ENCODE measurements at places on chromosomes 7 and 10.

DNA sequence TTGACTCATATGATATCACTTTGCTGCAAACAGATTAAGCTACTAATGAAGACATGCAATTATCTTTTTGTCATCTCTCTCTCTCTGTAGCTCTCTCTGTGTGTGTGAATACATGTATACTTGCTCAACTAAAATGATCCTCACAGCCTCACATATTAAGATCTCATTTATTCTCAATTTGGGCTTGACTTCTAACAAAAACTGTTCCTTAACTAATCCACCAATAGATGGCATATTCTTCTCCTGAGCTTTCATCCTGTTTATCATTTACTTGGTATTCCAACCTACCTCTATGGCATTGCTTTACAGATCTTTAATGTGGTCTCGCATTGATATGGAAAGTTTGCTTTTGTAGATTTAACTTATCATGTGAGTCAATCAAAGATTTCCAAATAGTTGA lies 540.4 kb downstream of the CNTNAP2 start:
- DNase-seq: no peak

DNA sequence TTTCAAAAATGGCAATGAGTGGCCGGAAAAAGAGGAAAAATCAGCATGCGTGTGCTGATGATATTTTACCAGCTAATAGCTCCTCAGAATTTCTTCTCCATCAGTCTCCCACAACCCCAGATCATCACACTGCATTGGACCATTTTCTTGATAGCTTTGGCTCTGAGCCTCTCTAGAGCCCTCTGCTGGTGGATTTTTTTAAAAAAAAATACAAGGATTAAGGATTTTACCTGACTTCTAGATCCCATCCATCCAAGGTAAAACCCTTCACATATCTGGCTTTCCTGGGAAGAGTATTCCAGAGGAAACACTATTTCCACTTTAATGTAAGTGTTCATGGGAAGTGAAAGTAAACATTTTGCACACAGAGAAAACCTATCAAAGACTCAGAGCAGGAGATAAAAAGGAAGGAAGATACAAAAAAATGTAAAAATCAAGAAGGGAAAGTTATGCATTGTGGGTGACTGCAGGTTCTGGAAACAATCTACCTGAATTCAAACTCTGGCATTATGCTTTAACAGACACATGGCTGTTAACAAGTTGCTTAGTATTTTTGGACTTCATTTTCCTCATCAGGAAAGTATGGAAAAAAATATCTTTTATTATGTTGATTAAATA lies 380.9 kb downstream of the LRRTM3 start:
- no peak for DNase-seq

DNA sequence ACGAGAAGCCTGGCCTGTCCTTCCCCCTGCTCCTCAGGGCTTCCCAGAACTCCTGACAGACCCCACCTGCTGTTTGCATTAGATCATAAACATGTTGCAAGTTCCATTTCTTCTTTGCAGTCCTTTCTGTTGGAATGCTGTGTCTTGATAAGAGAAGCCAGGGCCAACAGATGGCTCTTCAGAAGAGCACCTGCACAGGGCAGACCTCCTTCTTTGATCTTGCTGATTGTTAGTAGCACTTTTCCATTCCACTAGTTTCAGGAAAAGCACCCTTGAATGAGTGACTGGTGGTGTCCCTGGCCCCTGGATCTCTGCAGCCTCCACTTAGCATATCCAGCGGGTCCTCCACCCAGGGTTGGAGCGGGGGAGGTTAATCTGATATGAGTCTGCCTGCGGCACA lies 243.2 kb downstream of the GFRA1 start:
- no peak for DNase-seq

DNA sequence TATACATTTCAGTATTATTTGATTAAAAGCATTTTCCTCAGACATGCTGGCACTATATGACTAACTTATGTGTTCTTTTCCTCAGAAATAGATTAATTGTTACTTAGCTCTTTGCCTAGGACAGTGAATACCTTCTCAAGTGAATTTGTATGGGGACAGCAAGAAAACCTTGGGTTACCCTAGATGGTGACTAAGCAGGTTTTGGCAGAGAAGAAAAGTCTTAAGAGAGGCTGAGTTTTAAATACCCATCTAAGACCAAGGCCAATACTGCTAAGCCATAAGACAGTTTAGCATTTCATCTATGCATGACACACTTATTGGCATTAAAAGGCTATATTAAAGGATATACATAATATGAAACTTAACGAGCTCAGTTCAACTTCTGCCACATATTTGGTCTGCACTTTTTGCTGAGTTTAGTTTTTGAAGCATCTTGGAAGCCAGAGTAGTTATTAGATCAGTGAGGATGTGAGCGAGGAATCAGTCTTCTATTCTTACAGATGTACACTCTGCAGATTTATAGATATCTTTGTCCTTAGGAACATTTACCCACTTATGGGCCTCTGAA lies 54.6 kb upstream of the FAM3C start:
- no peak for DNase-seq

GRCh38 chr10:103847909-103848468 lies 7.4 kb downstream of the SH3PXD2A start:
- DNase-seq: no peak

DNA sequence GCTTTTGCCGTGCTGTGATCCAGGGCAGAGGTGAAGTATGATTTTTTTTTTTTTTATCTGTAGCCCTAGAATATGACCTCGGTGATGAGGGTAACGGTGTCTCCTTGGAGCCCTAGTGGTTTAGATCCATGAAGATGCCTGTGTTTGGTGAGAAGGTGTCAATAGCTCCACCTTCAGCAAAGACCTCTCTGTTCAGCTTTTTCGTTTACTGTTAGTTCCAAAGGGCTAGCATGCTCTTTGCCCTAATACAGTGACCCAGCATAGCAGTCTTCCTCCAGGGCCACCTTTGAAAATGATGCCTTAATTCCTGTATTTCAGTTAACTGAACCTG lies 746 bp upstream of the MRPS16 start:
- no peak for DNase-seq

DNA sequence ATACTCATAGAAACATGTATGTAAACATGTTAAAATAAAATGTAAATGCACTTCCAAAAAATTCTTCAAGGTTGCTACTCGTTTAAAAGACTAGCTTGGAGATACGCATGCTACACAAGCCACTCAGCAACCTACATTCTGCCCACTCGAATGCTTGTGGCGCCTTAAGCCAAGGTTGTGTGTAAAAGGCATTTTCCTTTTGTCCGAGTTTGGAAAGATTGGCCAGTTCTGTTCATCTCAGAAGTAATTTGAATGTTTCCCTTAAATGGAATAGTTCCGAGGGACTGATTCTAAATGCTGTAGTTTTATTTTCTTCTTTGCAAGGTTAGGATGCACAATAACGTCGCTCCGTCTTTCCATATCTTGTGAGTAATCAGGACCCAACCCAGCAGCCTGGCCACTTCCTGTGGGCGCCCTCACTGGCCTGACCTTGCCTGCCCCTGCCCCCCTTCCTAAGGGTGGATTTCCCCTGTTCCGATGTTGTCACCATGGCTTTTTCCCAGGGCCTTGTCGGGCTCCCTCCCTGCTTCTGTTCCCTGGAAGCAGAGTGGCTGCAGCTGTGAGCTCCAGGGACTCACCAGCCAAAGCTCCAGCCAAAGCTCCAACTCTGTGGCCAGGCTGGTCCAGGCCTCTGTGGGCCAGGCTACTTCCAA lies 70.6 kb downstream of the PTPRE start:
- DNase-seq: peak; percentile 57

GRCh38 chr10:47384148-47384921 lies at the start of gene ZNF488:
ZNF488 (minus strand) TSS chr10:47384293; CDS start chr10:47368829, 15,464 bp downstream.
- DNase-seq: peak; percentile 70

- no peak for DNase-seq
Measured at GRCh38 chr7:37392673-37393017, 56.0 kb downstream of the ELMO1 start.

DNA sequence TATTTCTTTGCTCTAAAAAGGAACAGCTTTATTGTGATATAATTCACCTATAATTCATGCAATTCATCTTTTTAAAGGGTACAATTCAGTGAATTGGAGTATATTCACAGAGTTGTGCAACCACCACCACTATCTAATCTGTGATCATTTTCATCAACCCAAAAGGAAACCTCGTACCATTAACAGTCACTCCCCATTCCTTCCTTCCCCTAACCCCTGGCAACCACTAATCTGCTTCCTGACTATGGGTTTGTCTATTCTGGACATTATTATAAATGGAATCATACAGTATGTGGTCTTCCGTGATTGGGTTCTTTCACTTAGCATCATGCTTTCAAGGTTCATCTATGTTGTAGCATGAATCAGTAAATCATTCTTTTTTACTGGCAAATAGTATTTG lies 52.3 kb downstream of the MKI67 start:
- DNase-seq: no peak

DNA sequence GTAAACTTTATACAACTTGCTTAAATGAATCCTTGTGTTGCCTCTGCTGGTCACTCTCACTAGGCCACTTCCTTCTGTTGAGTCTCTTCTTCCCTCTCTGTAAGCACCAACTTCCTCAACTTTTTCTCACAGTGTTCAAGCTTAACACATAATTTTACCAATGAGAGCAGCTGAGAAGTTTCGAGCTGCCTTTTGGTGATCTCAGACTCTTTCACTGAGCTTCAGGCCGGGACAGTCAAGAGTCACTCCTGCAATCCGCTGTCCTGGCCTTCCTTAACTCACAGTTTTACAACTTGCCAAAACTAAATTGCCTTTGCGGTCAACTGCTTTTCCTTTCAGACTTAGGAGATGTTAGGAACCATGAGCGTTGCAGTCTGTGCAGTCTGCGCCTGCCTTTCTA lies 47.4 kb downstream of the PRPF18 start:
- no peak for DNase-seq
